ENCODE measurements at places on chromosomes 16 and 17. TPM values are rescaled to one million over a fixed set of nuclear protein-coding genes. Genes with fewer than 3 reads are reported as not detected.

Gene MYOCD
- total RNA-seq, result 33.7 TPM

Gene NT5C3B
- total RNA-seq, result 14.7 TPM

Gene EPOP
- 0.46 TPM for total RNA-seq

DNA sequence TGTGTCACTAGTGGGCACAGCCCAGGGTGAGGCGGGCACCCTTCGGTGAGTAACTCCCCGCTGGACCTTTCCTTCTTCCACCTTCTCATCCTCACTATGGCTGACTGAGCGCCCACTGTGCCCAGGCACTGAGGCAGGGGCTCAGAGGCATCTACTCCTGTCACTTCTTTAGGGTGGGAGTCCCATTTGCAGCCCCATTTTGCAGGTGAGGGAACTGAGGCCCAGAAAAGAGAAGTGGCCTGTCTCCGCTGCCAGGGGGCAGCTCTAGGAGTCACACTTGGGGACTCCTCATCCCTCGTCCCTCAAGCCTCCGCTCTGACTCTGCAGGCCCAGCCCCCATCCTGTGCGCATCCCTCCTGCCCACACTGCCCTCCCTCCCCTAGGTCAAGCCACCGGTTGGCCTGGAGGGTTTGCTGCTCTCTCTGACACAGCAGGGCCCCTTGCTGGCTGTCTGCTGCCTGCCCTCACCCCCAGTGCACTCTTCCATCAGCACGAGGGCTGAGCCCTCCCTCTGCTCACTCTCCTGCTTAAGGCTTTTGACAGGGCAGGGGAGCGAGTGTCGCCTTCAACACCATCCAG is 62.4 kb downstream of the CNGB1 start:
- DNase-seq, result no peak

DNA sequence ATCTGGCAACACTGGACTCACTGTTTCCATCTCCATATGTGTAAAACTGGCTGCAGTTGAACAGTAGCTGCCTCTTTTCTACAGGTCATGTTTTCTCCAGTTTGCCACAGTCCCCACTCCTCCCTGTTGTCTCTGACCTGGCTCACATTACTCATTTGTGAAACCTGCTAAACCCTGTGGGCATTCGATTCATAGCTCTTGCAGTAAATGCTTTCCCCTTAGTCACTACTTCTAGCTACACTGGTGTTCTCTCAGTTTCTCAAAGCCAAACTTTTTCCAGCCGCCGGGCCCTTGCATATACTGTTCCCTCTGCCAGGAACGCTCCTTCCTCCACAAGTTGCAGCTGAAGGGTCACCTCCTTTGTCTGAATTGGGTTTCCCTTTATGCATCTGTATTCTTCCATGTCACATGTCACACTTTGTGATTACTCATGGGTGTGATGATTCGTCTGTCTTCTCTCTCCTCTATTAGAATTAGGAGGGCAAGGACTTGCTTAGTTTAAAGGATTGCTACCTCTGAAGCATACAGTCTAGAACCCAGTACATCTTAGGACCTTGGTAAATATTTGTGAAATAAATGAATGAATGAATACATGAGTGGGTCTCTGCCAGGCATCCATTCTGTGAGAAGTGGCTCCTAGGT is 15.0 kb upstream of the MT4 start:
- DNase-seq, result no peak

DNA sequence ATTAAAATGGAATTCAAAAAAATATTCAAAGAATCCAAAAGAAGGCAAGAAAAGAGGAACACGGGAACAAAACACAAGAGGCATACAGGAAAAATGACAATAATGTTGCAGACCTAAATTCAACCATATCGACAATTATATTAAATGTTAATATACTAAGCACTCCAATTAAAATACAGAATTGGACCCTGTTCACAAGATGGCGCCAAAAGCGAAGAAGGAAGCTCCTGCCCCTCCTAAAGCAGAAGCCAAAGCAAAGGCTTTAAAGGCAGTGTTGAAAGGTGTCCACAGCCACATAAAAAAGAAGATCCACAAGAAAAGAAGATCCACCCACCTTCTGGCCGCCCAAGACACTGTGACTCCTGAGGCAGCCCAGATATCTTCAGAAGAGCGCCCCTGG is 6.3 kb upstream of the XAF1 start:
- no peak for DNase-seq

GRCh38 chr16:72956124-72957064 is 91.5 kb downstream of the ZFHX3 start:
- no peak for DNase-seq
